Fibroblast of pulmonary artery (primary cell): ENCODE measurements at places on chromosomes 4 and X.
A peak's percentile ranks its signal among the peaks of the same experiment; 100 is the strongest.

GRCh38 chrX:78754917-78755316, 7.4 kb downstream of the LPAR4 start:
- no peak for DNase-seq

GRCh38 chr4:141248029-141248428, 27.3 kb downstream of the ZNF330 start:
- DNase-seq, result peak; percentile 77

DNA sequence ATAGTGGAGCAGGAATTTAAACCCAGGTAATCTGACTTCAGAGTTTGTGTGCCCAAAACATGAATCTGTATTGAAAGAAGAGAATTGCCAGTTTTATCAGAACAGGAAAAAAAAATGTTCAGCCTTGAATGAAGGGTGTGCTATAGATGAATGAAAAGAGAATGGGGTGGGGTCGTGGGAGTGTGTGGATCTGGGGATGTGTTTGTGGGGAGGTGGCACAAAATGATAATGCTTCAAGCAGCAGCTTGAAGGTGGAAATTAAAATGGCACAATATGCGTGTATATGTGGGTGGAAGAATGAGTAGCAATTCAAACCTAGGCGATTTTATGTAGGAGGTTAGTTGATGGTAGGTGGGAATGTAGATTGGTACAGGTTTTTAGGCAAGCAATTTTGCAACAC, 122.2 kb downstream of the IL1RAPL1 start:
- no peak for DNase-seq

DNA sequence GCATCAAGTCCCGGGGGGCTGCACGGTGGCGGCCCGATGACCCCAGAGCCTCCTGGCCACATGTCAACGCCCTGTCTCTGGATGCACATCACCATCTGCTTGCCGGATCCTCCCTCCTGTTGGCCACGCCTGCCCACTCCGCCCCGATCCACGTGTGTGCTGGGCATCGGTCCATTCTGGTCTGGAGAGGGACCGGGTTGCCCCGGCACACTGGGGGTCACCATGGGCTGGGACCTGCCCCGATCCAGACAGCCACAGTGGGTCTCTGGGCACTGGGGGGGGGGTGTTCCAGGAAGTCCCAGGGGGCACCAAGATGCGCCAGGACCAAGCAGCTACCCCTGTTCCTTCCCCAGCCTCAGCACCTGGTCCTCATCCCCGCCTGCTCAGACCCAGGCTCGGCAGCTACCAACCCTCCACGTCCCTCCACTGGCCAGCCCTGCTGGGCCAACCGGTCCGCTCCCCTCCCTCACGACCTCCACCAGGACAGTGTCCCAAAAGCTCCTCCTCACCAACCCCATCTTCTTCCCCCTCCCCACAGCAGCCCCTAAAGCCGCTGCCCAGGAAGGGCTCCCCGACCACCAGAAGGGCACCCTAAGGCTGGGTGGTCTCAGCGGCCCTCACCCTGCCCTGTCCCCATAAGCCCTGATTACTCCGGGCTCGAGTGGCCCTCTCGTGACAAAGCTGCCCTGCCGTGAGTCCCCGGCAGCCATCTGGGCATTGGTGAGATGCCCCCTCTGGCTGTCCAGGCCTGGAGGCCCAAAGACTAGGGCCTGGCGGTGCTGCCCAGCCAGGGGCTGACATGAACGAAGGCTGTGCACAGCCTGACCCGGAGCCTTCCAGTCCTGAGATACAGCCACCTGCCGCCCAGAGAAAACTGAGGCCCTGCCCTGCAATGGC, 4.6 kb downstream of the CTBP1 start:
- no peak for DNase-seq

- peak; percentile 49 for DNase-seq
Measured at GRCh38 chr4:138310498-138310897, 68.3 kb upstream of the SLC7A11 start.

GRCh38 chr4:55386073-55386472, 9.7 kb upstream of the TMEM165 start:
- peak; percentile 49 for DNase-seq

GRCh38 chr4:88335092-88335665, 43.5 kb upstream of the HERC6 start:
- no peak for DNase-seq

DNA sequence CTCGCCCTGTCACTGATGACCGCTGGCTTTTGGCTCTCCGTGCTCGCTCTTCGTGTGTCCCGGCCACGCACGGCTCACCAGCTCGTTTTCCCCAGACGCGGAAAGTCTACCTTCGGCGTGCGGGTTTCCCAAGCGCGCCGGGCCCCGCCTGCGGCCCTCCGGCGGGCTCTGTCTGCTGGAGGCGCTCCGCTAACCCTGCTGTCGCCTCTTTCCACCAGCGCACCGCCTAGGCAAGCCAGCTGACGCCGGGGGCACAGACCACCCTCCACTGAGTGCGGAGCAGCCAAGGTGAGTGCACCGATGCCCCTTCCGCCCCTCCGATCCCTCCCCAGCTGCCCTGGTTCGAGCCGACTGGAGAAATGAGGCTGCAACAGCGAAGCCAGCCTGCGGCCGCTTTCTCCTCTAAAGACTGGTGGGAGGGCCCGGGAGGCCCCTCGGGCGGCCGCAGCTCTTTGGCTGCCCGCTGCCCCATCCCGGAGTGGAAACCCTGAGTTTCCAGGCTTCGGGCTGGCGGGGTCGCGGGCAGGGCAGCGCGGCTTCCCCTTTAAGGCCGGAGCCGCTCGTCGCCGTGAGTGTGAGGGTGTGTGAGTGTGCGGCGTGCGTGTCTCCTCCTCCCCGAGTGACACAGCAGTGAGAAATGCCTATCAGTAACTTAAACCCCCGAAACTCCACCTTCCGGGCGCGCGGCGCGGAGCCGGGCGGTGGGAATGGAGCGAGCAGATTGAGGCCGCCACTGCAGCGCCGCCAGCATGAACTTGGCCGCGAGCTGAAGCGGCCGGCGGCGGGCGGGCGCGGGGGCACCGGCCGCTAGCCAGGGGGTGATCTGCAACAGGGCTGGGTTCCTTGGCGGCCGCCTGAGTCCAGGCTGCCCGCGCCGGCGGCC, at the start of gene MAMLD1:
Gene MAMLD1 (plus strand): TSS at position 719 of the 883 bp plus-strand sequence. CDS start 82,200 bp downstream, outside the sequence.
- peak; percentile 80 for DNase-seq

GRCh38 chrX:67717571-67717970, 173.8 kb downstream of the AR start:
- no peak for DNase-seq

DNA sequence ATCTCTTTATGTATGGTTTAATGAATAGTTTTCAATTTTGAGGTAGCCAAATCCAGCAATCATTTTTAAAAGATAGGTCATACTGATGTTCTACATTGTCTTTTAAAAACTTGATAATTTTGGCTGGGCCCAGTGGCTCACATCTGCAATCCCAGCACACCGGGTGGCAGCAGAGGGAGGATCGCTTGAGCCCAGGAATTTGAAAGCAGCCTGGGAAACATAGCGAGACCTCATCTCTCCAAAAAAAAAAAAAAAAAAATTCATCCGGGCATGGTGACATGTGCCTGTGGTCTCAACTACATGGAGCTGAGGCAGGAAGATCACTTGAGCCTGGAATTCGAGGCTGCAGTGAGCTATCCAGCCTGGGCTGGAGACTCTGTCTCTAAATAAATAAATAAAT, 419.8 kb downstream of the GALNTL6 start:
- no peak for DNase-seq

DNA sequence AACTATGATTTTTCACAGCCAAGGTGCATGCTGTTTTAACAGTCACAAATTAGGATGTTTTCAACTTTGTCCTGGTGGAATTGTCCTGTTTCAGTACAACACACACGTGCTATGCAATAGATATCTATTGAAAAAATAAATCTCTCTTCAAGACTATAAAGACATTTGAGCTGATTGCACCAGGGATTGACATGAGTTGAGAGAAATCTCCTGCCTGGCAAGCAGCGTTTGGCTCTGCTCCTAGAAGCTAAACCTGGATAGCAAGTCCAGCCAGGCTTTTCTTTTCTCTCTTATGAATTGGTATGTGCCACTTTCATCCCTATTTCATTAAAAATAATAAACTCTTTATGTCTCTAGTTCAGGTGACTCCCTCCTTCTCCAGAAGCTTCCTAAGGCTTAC, 16.6 kb upstream of the NPNT start:
- DNase-seq, result no peak

DNA sequence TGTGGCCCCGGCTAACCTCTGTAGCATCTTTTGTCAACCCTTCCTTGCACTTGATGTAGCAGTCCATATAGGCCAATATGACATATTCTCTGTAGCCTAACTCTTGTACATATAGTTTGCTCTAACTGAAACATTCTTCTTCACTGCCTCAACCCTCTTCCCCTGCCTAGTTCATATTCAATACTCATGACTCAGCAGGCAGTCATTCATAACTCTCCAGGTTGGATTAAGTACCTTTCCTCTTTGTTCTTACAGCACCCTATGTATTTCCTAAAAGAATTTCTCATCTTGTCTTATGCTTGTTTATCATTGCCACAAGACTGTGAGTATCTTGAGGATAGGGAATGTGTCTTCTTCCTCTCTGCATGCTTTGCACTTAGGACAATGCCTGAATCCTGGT, 76.9 kb downstream of the TMLHE start:
- DNase-seq, result no peak

- no peak for DNase-seq
Measured at GRCh38 chr4:16676230-16676770, 222.1 kb downstream of the LDB2 start.

DNA sequence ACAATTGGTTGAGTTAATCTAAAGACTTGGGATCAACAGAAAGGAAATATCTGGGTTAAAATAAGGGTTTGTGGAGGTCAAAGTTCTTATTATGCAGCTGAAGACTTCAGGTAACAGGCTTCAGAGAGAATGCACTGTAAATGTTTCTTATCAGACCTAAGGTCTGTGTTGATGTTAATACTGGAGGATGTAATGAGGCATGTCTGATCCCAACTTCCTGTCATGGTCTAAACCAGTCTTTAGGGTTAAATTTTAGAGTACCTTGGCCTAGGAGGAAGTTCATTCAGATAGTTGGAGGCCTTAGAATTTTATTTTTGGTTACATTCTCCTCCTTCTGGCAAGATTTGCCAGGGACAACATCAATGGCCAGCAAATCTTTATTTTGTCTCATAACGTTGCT, 72.1 kb upstream of the GC start:
- no peak for DNase-seq

- DNase-seq, result peak; percentile 75
Measured at GRCh38 chr4:73679836-73680235, 59.6 kb upstream of the RASSF6 start.
